ENCODE measurements at places on chromosomes 1 and 21. TPM values are rescaled to one million over a fixed set of nuclear protein-coding genes. Genes with fewer than 3 reads are reported as not detected.

GRCh38 chr1:196890668-196891067 is 2.8 kb downstream of the CFHR4 start:
- DNase-seq, result no peak

DNA sequence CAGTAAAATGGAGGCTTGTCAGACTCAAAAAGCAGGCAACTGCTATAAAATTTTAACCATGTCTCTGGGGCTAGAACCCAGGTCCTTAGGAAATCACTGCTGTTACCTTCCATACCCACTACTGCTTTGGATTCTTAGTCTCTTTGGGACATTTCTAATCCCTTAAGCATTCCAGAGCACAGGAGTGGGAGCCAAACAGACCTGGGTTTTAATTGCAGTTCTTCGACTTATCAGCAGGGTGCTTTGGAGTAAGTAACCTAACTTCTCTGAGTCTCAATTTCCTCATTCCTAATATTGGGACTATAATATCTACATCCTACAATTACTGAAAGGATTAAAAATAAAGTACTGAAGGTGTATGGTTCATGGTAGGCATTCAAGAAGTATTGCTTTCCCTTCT is 161.0 kb upstream of the BEND5 start:
- no peak for DNase-seq

The CLIC6 gene
- total RNA-seq, result not detected

GRCh38 chr21:22609802-22610201 is 1611.6 kb downstream of the NCAM2 start:
- no peak for DNase-seq

DNA sequence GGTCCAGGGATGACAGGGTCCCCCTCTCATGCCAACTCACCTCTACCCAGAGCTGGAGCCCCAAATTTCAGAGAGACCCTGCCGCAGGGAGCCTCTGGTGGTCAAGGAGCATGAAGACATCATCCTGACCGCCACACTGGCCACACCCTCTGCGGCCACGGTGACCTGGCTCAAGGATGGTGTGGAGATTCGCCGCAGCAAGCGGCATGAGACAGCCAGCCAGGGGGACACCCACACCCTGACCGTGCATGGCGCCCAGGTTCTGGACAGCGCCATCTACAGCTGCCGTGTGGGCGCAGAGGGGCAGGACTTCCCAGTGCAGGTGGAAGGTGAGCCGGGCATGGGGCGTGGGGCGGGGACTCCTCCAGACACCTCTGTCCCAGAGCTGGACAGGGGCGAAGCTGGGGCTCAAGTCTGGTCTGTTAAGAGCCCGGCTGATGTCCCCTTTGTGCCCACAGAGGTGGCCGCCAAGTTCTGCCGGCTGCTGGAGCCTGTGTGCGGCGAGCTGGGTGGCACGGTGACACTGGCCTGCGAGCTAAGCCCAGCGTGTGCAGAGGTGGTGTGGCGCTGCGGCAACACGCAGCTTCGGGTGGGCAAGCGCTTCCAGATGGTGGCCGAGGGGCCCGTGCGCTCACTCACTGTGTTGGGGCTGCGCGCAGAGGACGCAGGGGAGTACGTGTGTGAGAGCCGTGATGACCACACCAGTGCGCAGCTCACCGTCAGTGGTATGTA is 66.0 kb downstream of the OBSCN start:
- no peak for DNase-seq

DNA sequence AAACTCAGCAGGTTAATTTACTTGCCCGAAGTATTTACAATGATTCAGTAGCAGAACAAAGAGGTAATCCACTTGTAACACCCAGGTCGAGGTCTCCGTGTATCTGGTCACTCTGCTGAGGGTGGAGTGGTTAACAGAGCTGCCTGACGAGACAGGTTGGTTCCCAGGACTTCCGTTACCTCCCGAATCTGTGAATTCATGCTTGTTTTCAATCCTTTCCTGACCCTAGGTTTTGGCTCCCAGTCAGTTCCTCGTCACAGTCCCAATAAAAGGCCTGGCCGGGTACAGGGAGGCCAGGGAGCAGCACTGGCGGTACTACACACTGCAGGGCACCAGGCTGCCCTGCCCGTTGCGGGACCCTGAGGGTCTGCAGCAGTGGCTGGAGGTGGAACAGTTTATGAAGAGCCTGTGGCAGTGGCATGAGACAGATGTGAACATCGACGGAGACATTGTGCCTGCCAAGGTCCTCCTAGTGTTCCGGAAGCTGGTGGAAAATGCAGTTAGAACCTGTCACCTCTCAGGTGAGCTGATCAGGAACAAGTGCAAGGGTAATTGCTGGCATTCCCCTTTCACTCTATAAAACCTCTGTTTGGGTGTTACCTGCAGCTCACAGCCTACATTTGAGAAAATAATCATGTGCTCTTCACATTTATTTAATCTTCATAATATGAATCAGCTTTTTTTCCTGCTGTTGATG is 12.8 kb downstream of the MAB21L3 start:
- no peak for DNase-seq

Data from Karpas-422 (cell line).